Activated T-helper 2 cell treated with anti-CD3 and anti-CD28 coated beads, Interferon-gamma antibody, Interleukin-2, Interleukin-4, amounts not matched to agents 10 μg/mL and 5 μg/mL and 100 μg/mL, durations not matched to agents 14 hours and 24 hours and 36 hours (primary cell): ENCODE measurements at places on chromosomes 1 and 21. TPM values are rescaled to one million over a fixed set of nuclear protein-coding genes. Genes with fewer than 3 reads are reported as not detected.

SUSD4 gene
- 0.18 and 0.34 TPM in 2 replicates for total RNA-seq

GRCh38 chr1:93021539-93022134 is 57.4 kb upstream of the MTF2 start:
- DNase-seq = no peak

FCMR gene
- 14.1 and 16.7 TPM in 2 replicates for total RNA-seq

DNA sequence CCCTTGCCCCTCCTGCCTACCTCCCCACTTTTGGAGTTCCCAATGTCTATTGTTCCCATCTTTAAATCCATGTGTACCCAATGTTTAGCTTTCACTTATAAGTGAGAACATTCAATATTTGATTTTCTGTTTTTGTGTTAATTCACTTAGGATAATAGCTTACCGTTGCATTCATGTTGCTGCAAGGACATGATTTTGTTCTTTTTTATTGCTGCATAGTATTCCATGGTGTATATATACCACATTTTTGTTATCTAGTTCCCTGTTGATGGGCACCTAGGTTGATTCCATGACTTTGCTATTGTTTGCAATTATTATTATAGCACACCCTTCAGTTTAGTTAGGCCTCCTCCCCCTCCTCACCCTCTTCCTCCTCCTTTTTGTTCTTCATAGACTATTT is 33.5 kb upstream of the ADAR start:
- DNase-seq = no peak

GRCh38 chr1:151124763-151125403 is 21.5 kb downstream of the SEMA6C start:
- no peak for DNase-seq
